ENCODE measurements at places on chromosomes 7 and 10. TPM values are rescaled to one million over a fixed set of nuclear protein-coding genes. Genes with fewer than 3 reads are reported as not detected.

GRCh38 chr7:18386607-18387006, 108.9 kb upstream of the HDAC9 start:
- DNase-seq: no peak

- no peak for DNase-seq
These were observed 5.2 kb upstream of the COL26A1 start for GRCh38 chr7:101357433-101357832.

Gene KLF6
- polyA plus RNA-seq: 45.6 TPM

Gene CYP3A7
- polyA plus RNA-seq: 0.28 TPM

Gene LIPM
- not detected for polyA plus RNA-seq

Gene ZPBP
- polyA plus RNA-seq: 0.24 TPM

Gene AKR1C4
- polyA plus RNA-seq: not detected

Gene TEX36
- not detected for polyA plus RNA-seq

Gene SLC26A5
- 0.17 TPM for polyA plus RNA-seq
